ENCODE measurements at places on chromosomes 3 and 15.

DNA sequence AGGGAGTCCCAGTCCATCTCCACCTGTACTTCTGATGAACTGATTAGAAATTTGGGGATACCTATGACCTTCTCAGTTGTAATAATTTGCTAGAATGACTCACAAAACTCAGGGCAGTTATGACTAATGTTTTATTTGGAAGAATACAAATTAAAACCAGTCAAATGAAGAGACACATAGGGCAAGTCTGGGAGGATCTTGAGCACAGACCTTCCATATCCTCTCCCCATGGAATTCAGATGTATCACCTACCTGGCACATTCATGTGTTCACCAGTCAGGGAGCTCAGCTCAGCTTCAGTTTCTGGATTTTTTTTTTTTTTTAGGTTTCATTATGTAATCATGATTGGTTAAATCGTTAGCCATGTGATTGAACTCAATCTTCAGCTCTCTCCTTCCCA lies 247.7 kb downstream of the VGLL3 start:
- no peak for DNase-seq

DNA sequence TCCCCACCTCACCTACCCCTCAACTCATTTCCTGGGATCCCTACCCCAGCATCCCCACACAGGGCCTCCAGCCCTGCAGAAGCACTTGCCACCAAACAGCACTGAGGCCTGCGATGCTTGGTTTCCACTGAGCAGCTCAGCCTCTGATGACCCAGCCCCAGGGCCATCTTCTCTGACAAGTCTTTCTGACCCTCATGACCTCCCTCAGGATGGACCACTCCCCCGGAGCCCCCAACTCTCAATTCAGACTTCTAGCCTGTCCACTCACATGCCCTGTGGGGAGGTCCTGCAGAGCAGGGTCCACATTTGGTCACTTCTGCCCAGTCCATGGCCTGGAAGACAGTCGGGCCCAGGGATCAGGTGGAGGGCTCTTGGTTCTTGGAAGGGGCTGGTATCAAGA lies 63.4 kb upstream of the SPATA12 start:
- peak; percentile 60 for DNase-seq

- no peak for DNase-seq
Observed at GRCh38 chr15:74396146-74396438, 28.6 kb upstream of the CYP11A1 start.

DNA sequence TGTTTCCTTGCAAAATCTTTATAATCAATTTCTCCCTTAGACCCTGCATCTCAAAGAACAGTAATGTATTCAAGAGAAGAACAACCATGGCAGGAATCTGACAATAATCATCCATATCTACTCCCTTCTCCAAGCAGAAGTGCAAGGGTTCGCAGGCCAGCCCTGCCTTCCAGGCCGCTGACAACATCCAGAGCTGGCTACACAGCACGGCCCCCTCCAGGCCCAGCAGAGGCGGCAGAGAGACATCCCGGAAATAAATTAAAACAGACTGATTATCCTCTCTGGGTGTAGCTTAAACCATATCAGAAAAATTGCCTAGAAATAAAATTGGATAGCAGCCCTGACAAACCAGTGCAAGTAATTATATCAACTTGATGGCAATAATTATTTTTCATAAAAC lies 223.3 kb downstream of the FAM43A start:
- no peak for DNase-seq

DNA sequence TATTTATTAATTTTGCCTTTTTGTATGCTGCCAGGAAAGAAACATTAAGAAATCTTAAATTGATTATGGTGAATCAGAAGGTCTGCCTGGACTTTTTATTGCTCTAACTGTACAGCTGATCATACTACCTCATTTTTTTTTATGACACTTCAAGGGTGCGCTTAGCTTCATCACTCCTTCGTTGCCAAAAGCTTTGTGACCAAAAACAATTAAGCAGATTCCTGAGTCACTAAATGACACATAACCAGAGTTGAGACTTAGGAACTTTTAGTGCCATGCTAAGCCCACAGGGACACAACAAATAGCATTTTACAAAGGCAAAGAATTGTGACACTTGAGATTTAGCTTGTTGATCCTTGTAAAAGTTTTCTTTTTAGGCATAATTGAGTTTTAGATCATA lies 4.9 kb downstream of the ADIPOQ start:
- DNase-seq, result no peak

DNA sequence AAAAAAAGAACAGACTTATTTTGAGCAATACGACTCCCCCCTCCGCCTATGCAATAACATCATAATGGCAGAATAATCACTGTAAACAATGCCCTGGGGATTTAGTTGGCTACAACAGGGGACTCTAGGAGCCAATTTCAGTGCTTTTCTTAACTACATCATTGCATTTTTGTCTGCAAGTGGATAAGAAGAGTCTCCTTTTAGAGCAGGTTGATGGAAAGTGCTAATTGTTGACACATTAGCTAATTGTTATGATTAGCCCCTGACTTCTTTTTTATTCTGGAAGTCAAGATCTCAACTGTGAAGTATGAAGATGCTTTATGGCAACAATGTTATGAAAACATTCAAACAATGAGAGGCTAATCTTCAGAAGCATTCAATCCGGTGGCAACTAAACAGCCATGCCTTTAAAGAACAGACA lies 121.2 kb downstream of the MECOM start:
- DNase-seq, result no peak

- no peak for DNase-seq
Observed at GRCh38 chr3:107366766-107367165, 10.5 kb upstream of the CCDC54 start.

DNA sequence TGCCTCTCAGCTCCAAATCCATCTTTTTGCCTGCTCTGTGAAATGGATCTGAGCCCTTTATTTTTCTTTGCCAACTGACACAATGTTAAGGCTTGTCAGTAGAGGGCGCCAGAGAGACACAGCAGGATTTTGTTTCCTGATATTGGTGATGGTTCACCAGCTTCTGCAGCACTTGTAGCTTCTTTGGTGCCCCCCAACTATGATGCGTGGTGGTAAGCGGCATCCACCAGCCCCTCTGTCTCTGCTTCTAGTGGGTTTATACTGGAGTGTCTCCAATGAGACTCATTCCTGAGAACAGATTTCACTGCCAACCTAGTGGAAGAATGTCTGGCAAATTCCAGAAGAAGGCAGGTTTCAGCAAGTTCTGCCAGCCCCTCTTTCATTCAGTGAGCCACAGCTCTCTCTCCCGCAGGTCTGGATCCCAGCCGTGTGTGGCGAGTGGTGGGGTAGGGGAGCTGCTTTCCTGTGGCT lies 471.9 kb upstream of the FRG2C start:
- no peak for DNase-seq

DNA sequence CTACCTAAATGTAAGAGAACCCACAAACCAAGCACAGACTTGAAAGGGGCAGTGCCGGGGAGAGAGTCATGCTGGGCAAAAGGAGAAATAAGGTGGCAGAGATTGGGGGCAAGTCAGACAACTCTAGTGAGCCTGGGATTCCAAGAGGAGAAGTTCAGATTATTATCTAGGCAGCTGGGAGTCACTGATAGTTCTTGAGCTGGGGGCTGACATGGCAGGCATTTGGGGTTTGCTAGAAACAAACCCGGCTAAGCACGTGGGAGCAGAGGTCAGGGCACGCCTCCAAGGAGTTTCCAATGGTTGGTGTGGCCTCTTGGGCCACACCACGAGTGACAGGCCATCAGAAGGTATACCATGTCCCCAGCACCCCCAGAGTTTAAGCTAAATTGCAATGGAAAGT lies 27.6 kb downstream of the SLC6A6 start:
- DNase-seq, result no peak

GRCh38 chr15:96346409-96346970 lies 16.0 kb downstream of the NR2F2 start:
- DNase-seq, result no peak

GRCh38 chr3:190497811-190498210 lies 16.1 kb upstream of the IL1RAP start:
- DNase-seq, result no peak

- no peak for DNase-seq
Observed at GRCh38 chr15:74400915-74401757, 32.6 kb downstream of the SEMA7A start.

GRCh38 chr3:135175728-135176277 lies 380.7 kb downstream of the EPHB1 start:
- DNase-seq, result no peak

GRCh38 chr3:141294301-141294700 lies 62.7 kb downstream of the PXYLP1 start:
- no peak for DNase-seq

DNA sequence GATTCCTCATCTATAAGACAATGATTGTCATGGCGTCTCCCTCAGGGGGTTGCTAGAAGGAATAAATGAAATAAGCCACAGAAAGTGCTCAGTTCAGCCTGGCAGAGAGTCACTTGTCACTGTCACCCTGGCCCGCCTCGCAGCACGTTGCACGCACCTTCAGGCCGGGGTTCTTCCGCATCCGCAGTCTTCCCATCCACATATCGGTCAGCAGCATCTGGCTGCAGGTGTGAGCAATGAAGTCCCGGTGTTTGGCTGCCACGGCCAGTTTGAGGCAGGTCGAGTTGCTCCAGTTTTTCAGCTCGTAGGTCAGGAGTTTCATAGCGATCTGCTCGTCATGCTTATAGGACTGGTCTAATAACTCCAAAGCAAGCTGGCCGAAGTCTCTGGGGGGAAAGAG lies 48.5 kb upstream of the MTMR10 start:
- no peak for DNase-seq

GRCh38 chr3:60228823-60229222 lies 1022.4 kb downstream of the FHIT start:
- DNase-seq, result no peak

GRCh38 chr3:52173101-52173500 lies 18.9 kb upstream of the POC1A start:
- no peak for DNase-seq

DNA sequence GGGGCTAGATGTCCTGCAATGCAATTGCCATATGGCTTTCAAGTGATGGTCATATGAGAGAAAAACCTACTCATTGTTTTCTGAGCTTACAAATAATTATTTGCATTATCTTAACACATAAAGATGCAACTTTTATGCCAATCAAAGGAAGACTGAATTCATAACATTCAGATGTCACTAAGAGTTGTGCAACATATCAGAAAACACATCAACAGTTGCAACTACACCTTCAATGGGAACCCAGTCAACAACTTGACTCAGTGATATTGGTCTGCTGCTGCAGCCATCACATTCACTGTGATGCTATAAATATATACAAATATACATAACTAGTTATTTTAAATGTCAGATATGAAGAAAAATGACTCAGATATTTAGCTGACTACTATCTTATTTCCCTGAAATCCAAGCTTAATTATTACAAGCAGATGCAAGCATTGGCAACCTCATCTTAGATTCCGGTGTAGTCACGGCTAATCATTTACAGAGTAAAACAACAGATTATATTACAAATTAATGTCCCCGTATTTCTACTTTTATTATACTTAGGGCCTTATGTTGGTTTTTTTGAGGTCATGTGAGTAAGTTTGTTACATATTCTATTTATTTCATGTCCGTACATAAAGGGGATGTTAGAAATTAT lies 23.7 kb downstream of the CNTN3 start:
- DNase-seq, result no peak

- no peak for DNase-seq
Observed at GRCh38 chr15:95989392-95989791, 341.1 kb upstream of the NR2F2 start.

- no peak for DNase-seq
Observed at GRCh38 chr3:61808999-61809398, 247.6 kb downstream of the PTPRG start.

DNA sequence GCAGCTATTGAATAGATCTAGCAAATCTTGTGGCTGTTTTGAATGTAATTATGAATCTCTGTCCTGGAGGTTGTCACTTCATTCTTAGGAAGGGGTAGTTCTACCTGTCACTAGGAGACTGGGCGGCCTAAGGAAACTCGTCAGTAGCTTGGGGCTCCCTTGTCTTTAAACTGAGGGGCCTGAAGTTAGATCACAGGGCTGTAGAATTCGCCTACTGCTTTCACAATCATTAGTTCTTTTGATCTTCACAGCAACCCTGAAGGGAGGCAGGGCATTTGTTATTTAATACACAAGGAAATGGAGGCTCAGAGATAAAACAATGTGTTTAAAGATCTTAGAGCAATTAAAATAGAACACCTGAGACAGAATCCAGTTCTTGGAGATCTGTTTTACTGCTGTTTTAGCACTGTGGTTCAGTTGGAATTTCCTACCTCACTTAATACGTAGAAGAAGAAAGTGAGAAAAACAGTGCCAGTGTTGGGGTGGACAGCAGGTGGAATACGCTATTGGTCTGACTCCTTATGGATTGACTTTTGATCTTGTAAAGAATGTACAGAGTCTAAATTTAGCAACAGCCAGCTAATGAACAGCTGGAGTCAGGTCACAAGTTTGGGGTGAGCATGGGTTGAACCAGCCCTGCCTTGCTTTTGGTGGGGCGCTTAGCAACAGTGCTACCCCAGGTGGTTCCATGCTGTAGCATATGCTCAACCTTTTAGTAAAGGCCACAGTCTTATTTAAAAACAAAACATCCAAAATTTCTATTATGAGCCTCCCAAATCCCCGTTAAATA lies 71.4 kb upstream of the BHLHE40 start:
- no peak for DNase-seq

DNA sequence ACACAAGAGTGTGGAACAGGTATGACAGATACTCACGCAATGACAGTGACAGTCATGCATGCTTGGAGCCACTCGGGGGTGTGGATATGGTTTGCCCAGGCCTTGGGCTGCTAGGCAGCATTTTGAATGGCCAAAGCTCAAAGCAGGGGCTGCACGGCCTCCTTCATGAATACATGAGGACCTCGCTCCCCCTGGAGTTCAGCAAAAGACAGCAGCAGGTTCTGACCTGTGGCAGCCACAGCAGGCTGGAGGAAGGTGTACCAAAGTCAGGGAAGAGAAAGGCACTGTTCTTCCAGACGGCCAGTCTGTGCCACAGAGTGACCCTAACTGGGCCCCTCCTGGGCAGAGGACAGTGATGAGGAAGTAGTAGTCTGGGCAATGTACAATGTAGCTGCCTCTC lies 88.2 kb upstream of the C2CD4B start:
- DNase-seq, result no peak

GRCh38 chr3:99648101-99648500 lies 9.7 kb downstream of the COL8A1 start:
- no peak for DNase-seq

GRCh38 chr3:88573472-88573871 lies 423.7 kb downstream of the C3orf38 start:
- no peak for DNase-seq

DNA sequence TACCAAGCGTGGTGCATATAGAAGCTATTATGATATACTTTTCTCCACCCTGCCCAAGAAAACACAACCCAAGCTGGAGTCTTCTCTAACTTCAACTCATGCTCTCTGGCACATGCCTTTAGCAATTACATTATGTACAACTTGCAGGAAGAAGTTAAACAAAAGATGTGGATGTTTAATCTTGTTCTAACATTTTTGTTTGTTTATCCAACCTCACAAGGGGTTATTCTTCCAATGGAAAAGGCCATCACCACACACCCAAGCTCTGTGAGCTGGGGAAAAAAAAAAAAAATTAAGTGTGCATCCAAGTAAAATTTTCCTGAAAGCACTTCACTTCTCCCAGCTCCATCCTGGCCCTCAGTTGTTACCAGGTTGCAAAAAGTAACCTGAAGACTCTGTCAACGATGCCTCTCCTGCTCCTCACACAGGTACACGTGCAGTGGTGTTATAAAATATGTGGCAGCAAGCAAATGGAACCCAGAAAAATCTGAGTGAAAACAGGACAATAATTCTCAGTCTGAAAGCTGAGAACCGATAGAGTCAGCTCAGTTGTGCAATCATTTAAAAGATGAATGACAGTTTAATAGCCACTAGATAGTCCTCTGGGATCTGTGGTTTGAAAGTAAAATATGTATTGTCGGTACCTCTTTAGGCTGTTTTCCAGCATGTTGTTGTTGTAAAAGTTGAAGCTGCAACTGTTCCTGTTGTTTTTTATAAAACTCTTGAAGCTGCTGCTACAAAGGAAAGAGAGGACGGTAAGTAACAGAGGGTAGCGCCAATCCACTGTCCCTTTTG lies 531.4 kb downstream of the FOXP1 start:
- DNase-seq, result no peak

All from left forelimb (tissue), 1 donor.